Chondrocyte (in vitro differentiated cells): ENCODE measurements at places on chromosomes 4 and X. TPM values are rescaled to one million over a fixed set of nuclear protein-coding genes. Genes with fewer than 3 reads are reported as not detected.

ZDHHC15 gene
- 0.13 to 0.51 TPM (median 0.15 TPM) in 3 replicates for total RNA-seq

SLC9A7 gene
- 4.2 to 6.1 TPM (median 5.4 TPM) in 3 replicates for total RNA-seq

DNA sequence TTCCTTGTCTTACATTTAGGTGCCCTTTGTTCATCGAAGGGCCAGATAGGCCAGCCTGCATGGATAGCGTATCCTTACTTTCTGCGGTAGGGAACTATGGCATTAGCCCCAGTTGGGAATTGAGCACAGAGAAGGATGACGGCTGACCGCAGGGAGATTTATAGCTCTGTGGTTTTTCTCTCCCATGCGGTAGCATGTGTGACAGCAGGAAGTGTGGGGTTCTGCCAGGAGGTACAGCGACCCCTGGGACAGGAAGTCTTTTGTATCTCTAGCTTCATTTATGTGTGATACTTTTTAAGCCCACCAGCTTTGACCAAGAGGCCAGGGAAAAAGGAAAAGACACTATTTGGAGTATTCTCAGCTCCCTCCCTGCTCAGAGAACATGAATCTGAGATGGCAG, 33.1 kb downstream of the GAB3 start:
- no peak for DNase-seq

GRCh38 chr4:145716200-145716599, 36.3 kb downstream of the C4orf51 start:
- DNase-seq, result no peak

GRCh38 chr4:169215656-169216055, 55.1 kb downstream of the SH3RF1 start:
- DNase-seq, result no peak

DNA sequence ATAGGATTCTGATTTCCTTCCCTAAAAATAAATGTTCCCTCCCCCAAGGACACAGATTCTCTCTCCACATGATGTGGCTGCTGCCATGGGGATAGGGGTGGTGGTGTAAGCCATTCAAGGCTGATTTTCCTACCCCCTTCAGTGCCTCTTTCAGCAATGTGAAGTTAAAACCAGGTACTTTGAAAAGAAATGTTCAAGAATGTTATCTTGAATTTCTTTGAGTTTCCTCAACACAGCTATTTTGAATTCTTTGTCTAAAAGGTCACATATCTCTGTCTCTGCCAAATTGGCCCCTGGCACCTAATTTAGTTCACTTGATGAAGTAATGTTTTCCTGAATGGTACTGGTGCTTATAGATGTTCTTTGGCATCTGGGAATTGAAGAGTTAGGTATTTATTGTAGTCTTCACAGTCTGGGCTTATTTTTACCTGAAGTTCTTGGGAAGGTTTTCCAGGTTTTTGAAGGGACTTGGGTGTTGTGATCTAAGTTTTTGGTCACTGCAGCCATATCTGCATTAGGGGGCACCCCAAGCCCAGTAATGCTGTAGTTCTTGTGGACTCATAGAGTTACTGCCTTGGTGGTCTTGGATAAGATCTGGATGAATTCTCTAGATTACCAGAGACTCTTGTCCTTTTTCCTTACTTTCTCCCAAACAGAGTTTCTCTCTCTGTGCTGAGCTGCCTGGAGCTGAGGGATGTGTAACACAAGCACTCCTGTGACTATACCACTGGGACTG, 7.6 kb upstream of the DIPK2B start:
- no peak for DNase-seq

DNA sequence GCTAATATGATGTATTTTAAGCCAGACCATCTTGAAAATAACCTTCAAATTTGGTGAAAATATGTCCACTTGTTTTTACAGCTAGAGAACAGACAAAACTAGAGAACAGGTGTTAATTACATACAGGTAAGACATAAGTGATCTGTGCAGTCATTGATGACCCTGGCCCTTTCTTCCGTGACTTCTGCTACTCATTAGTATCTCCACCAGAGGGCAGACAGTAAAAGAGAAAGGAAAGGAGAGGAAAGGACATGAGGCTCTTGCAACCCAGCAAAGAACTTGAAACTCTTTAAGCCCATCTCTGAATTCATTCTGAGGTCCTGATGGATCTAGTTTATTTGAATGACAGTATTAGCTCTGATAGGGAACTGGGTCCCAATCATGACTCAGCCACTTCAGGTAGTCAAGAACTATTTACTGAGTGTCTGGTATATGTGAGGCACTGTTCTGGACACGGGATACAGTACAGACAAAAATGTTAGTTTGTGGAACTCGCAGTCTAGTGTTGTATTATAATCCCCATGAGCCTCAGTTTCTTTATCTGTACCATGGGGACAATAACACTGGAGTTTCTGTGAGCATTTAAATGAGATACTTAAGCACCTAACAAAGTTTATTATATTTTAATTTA, 121.0 kb upstream of the TEX13D start:
- DNase-seq, result no peak
